ENCODE measurements at places on chromosomes 12 and 14.

DNA sequence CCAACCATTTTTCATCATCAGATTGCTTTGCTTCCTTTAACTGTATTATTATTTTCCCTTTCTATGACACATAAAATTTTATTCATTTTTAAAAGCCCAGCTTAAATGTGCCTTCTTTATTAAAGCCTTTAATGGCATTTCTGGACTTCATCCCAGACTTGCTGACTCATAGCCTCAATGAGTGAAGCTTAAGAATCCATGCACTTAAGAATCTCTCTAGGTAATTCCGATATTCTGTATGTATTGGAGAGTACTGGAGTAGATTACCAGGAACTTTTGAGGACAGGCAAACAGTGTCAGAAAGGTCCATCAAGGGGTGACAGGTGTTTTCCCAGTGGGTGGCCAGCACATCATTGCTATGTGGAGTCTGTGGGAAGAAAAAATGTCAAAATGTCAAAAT, 107.9 kb downstream of the PTPRQ start:
- no peak for DNase-seq

DNA sequence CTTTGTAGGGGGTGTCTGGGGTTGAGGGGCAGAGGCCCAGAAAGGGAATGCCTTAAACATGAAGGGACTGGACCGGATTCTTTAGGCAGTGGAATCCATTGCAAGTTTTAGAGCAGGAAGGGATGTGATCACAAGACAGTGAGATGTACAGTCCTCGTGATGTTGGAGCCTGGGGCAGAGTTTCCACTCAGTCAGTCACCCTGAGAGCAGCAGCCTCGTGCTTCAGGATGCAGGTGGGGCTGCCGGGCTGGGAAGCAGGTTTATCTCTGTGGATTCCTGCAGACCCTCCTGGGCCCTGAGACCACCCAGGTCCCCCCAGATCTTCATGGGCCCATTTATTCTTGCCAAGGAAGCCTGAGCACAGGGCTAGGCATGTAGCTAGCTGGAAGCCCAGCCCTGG, 38.5 kb downstream of the RIN3 start:
- no peak for DNase-seq

DNA sequence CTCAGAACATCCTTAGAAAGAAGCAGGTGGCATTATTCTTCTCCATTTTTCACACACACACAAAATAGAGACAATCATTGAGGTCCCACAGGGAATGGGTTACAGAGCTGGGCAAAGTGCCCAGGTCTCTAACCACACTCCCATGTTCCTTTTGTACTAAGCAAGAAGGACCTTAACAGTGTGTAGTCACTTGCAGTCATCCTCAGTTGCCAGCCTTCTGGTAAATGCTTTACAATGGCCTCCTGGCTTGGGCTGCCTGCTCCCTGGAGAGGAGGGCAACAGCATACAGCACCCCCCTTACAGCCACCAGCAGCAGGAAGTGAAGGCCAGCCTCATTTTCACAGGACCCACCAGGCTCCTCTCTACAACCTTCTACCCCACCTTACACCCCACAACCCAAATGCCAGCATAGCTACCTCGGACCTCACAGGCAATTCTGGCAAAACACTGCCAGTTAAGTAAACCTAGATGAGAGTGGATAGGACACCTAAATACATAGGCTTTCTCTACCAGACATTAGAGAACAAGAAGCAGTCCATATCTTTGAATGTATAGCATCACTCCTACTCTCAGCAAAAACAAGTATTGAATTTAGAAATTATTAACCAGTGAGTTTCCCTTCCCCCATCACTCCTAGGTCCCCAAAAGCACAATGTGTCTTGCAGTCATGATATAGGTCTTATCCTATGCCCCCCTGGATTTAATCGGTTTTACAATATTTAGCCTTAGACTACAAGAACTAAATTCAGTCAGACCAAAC, 88.1 kb downstream of the PPP2R5E start:
- no peak for DNase-seq

- no peak for DNase-seq
Measured at GRCh38 chr12:43148691-43149090, 403.3 kb downstream of the ADAMTS20 start.

DNA sequence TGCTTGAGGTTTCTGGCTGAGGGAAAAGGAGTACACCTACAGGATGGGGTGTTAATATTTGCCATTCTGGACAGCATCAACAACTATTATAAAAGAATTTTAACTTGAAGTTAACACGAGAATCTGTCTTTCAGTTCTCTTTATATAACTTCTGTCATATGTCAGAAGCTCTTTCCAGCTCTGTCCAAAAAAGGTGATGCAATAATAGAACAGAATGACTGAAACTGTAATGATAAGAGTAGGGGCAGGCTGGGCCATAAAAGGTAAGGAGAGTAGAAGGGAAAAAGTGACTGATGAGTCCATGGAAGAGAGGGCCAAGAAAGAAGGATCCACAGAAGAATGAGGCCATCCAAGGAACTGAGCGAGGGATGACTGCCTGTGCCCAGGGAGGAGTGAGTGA, 966.7 kb upstream of the FBXO33 start:
- DNase-seq = no peak
